ENCODE measurements at places on chromosomes 13 and 19. TPM values are rescaled to one million over a fixed set of nuclear protein-coding genes. Genes with fewer than 3 reads are reported as not detected.

MBD3L3 gene
- not detected for total RNA-seq

ZNF763 gene
- total RNA-seq: not detected

PRR20E gene
- not detected for total RNA-seq

ARL11 gene
- total RNA-seq: not detected

ZNF571 gene
- 0.89 TPM for total RNA-seq

LCP1 gene
- total RNA-seq: 0.30 TPM
